ENCODE measurements at places on chromosomes 11 and 22.

- no peak for DNase-seq
These were observed 294 bp upstream of the MTMR3 start for GRCh38 chr22:29882716-29883044.

DNA sequence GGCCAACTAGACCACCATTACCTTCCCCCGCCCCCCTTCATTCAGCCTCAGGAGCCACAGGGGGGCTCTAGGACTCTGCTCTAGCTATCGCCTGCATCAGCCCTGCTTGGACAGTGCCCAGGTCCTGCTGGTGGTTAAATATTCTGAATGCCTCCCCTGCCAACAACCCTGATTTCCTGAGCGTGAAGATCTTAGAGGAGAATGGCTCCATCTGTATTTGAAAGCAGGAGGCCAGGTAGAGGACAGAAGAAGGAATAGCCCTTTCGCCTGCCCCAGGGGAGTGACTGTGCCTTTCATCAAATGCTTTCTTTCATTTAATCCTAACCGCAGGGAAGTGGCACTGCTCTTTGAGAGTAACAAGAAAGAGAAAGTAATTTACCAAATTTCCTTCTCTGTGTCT, 69.2 kb downstream of the ISX start:
- no peak for DNase-seq

GRCh38 chr11:125454047-125454446, 42.0 kb downstream of the FEZ1 start:
- DNase-seq, result no peak

GRCh38 chr22:50011447-50012210, 936 bp downstream of the IL17REL start:
- DNase-seq, result no peak

GRCh38 chr11:116403794-116404461, 368.9 kb downstream of the BUD13 start:
- DNase-seq, result no peak

DNA sequence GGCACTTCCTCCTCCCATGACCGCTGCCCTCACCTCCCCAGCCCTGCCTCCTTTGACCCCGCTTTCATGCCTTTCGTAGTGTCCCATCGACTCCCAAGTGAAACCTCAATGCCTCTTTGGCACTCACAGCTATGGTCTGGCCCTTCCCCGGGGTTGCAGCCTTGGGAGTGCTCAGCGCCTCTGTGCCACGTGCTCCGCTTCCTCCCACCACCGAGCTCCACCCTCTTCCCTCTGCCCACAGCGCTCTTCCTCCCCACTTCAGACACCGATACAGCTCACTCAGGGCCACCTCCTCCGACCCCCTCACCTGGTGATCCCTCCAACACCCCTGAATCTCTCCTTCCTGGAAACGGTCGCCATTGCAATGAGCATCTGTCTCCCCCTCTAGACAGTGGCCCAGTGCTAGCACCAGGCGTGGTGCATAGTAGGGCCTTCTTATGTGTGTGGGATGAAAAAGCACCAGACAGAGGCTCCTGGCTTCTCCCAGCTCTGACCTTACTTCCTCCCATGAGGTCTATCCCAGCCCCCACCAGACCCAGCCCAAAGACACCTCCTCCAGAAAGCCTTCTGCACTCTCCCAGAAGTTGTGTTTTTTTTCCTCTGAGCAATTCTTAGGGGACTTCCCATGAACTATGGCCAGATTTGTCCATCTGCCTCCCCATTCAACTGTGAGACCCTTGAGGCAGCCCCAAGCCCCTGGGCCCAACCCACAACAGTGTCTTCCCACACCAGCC, 16.4 kb upstream of the SCGB1A1 start:
- DNase-seq, result no peak

DNA sequence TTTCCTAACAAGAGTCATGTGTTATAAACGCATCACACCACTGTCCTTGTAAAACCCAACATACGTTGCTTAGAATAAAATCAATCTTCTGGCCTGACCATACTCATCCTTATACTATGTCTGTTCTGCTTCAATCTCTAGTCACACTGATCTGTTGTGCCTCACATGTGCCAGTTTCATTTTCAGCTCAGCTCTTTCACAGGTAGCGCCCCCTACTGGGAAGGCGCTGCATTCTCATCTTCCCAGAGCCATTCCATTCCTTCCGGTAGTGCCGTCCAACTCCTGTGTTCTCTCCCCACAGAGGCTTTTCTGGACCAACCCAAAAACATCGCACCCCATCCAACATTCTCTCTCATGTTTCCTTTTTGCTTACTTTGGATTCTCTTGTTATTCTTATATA, 22.2 kb downstream of the CASP5 start:
- no peak for DNase-seq

DNA sequence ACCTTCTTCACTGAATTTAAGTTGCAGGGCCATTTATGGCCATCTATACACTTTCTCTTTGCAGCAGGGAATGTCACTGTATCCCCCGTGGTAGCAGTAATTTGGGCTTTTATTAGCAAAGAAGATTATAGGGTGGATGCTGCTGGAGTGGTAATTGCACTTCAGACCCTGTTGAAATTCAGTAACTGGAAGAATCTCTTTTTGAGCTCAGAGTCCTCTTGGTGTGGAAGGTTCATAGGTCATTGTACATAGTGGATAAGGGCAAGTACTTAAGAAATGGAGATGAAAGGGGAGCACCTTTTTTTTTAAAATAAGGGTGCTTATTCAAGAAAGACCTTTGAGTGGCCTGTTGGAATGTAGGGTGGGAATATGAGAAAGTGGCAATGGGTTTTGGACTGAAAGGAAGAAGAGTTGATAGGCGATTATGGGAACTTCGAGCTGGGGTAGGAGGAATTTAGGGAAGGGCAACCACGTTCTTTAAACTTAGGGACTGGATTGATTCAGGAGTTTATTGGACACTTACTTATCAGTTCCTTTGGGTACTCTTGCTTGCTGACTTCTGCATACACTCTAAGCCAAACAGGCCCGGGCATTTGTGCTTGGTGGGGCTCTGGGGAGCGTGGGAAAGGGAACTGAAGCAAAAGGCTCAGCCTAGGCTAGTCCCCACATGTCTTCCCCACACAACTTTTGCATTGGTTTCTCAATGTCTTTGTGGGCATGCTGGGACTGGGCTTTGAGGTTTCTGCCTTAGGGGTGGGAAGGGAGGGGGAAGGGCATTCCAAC, 26.5 kb downstream of the CTNND1 start:
- DNase-seq, result no peak

DNA sequence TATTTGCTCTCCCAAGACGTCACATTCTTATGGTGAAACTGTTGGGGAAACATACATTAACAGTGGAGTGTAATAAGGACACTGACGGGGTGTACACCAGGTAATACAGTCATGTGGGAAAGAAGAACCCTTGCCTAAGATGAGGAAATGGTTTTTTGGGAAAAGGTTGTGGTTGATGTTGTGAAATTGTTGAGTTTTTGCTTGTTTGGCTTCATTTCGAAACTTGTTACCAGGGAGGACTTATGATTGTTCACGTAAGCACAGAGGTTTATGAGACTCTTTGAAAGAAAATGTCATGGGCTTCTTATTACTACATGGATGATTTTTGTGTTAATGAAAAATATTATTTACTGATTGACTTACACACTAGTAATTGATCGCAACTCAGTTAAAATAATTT, 16.8 kb downstream of the ANO3 start:
- DNase-seq, result no peak

- DNase-seq, result no peak
These were observed 45.0 kb downstream of the FBLN1 start for GRCh38 chr22:45547731-45548130.

- no peak for DNase-seq
These were observed 703.4 kb downstream of the NTM start for GRCh38 chr11:132073787-132074186.

GRCh38 chr11:70633610-70634009, 235.3 kb downstream of the CTTN start:
- DNase-seq, result no peak

- DNase-seq, result no peak
These were observed at the start of gene STX3 for GRCh38 chr11:59754859-59755700. STX3 (plus strand) TSS chr11:59755376; CDS start chr11:59755606, 230 bp downstream.

DNA sequence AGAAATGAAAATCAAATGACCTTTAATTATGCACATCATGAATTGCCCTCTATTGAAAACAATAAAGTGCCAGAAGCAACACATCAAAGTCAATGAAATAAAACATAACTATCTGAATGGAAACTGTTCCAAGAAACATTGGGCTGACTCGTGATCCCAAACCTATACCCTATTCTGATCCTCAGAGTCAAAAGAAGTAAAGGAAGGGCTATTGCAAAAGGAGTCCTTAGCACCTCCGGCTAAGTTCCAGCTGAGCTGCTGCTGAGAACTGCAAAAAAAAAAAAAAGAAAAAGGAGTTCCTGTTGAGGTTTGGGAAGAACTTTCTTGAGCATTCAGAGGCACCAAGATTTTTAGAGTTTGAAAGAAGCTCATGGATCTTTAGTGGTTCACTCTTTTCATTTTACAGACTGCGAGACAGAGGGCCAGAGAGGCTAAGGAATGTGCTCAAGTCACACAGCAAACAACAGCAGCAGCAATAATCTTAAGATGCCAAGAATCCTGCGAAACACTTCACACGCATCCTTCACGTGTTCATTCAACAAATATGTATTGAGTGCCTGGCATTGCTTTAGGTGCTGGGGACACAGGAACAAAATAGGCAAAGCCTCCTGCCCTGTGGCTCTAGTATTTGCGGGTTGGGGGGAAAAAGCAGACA, 841 bp upstream of the TMPRSS13 start:
- no peak for DNase-seq

DNA sequence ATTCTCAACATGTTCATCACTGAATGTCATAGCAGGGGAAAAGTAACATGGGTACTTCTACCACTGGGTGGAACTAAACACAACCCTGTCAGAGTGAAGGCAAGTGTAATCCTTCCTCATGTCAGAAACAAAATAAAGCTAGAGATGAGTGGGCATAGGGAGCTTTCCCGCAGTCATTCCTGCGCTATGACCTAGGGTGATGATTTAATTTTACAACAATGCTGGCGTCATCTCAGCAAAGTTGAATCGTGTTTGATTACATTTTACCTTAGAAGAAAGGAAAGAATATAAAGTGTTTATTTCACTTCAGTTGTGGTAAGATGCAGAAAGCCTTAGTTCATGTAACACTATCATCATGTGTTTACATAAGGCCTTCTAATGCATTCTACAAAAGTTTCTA, 355.6 kb downstream of the METTL15 start:
- DNase-seq, result no peak

DNA sequence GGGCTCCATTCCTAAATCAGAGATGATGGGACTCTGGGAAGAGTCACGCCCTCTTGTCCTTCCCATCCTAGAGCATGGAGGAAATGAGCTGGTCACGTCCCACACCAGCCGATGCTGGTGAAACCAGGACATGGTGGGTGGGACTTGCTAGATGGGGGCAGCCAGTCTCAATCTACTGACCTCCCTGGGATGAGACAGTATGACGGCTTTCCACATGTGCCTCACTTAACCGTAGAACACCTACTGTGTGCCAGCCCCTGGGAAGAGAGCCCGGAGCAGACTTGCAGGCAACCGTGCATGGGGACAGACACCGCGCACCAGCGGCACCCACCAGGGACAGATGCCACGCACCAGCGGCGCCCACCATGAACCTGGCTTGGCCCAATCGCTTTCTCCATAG, 3.8 kb downstream of the OSBPL5 start:
- DNase-seq, result no peak

DNA sequence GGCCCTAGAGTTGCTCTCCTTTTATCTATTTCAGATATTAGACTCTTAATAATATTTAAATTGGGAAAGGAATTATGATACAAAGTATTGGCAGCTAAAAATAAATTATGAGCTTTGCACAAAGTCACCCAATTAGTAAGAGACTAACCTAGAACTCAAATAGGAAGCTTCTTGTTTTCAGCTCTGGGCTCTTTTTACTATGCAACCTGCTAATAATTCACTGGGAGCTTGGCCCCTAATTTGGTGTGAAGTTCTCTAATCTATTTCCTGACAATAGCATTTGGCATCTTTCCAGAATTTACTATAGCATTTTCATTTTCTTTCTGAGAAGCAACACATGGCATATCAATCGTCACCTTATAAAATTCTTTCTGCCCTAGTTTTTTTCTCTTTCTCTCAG, 727.7 kb upstream of the ANO5 start:
- no peak for DNase-seq
